ENCODE measurements at places on chromosomes 6 and 20.

DNA sequence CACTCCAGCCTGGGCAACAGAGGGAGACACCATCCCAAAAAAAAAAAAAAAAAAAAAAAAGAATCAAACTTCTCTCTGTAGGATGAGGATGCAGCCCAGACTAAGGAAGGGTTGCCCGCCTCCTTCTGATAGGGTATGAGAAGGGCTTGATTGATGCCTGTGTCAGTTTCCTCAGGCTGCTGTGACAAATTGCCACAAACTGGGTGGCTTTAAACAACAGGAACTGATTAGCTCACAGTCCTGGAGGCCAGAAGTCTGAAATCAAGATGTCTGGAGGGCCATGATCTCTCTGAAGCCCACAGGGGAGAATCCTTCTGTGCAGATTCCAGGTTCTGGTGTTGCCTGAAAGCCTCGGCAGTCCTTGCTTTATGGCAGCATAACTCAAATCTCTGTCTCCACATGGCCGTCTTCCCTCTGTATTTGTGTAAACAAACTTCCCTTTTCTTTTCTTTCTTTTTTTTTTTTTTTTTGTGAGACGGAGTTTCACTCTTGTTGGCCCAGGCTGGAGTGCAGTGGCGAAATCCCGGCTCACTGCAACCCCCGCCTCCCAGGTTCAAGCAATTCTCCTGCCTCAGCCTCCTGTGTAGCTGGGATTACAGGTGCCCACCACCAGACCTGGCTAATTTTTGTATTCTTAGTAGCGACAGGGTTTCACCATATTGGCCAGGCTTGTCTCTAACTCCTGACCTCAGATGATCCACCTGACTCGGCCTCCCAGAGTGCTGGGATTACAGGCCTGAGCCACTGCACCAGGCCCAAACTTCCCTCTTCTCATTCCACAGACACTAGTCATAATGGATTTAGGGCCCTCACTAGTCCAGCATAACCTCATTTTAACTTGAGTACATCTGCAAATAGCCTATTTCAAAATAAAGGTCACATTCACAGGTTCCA is 11.2 kb upstream of the CDK19 start:
- DNase-seq = no peak

GRCh38 chr20:52160049-52160570 is 31.5 kb downstream of the ZFP64 start:
- no peak for DNase-seq

DNA sequence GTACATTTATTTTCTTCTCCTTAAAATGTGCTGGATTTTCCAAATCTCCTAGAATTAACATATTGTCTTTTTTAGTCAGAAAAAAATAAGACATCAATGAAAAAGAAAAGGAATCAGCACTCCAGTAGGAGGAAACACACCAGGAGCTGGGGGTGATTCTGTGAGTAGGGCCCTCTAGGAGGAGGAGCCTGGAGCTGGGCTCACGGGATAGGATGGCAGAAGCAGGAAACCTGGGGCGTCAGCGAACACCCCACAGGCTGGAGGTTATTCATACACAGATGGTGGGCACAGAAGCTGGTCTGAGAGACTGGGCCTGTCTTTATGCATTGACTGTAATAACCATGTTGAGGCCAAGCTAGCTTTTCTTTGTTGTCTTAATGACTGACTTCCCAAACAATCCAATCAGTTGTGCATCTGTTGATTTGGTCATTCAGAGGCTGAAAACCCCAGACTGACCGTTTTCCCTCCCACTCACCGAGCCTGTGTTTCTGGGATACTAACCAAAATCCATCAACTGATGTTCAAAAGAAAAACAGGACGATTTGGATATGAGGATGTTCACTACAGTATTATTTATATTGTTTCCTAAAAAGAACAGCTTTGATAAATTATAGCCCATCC is 53.1 kb downstream of the CPNE5 start:
- no peak for DNase-seq

GRCh38 chr6:56595490-56596122 is 47.1 kb downstream of the DST start:
- DNase-seq = peak; percentile 32

GRCh38 chr6:137846772-137847313 is 20.2 kb upstream of the TNFAIP3 start:
- no peak for DNase-seq

DNA sequence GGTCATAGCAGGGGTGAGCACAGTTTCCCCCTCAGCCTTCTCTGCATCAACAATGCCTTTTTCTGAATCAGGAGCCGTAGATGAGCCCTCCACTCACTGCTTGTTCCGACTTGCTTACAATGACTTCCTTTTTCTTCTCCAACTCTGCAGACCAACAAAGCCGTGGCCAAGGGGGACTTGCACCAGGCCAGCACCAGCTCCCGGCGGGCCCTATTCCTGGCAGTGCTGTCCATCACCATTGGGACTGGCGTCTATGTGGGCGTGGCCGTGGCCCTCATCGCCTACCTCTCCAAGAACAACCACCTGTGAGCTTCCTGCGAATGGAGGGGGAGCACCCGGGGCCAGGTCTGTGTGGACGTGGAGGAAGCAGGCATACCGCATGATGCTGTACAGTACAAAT is 195.8 kb downstream of the SYNDIG1 start:
- DNase-seq = no peak

DNA sequence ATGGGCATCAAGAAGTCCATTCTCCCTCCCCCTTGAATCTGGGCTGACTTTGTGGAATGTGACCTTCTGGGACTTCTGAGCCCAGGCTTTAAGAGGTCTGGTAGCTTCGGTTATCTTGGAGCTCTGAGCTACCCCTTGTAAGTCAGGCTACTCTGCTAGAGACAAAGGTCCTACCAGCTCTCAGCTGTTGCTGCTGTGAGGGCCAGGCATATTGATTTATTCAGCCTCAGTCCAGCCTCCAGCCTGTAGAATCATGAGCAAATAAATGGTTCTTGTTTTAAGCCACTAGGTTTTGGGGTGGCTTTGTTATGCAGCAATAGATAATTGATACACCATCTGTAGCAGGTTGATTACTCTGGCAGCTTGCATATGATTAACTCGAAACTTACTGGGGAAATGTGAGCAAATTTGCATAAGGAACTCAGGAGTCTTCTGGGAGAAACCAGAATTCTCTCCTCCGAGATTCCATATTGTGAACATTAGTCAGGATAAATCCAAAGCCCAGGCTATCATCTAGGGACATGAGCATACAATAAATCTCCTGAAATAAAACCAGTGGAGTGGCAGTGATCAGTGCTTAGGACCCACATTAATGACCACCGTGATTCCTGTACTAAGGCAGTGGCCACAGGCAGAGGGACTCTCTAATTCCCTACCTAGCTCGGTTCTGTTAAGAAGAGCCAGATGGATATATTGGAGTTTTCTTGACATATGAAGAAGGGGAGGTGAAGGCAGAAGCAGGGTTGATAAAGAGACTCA is 336.1 kb downstream of the CDC5L start:
- DNase-seq = no peak

DNA sequence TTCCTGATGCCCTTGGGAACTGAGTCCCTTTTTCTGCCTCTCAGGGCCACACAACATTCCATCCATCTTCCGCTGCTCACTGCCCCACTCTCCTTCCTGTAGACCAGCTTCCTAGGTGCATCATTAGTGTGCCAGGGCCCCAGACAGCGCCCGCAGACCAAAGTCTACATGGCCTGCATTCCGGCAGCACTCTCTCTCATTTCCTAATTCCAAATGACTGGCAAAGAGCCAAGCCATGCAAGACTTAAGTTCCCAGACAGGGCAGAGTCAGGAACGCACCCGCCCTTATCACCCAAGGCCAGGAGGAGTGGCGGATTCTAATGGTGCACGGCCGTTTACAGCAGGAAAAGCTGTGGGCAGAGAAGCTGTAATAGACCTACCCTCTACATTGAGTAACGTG is 159.8 kb upstream of the ARID1B start:
- DNase-seq = no peak

GRCh38 chr6:31497531-31498476 is at the start of gene MICB:
TSS of gene MICB (plus strand) at chr6:31498145. CDS start at chr6:31498194, 49 bp downstream.
- DNase-seq = peak; percentile 84

GRCh38 chr20:33067806-33068205 is 11.6 kb upstream of the BPIFB4 start:
- no peak for DNase-seq

GRCh38 chr20:59015812-59016711 is 3.2 kb upstream of the TUBB1 start:
- DNase-seq = no peak

GRCh38 chr6:142419071-142419470 is 117.3 kb downstream of the ADGRG6 start:
- DNase-seq = no peak

DNA sequence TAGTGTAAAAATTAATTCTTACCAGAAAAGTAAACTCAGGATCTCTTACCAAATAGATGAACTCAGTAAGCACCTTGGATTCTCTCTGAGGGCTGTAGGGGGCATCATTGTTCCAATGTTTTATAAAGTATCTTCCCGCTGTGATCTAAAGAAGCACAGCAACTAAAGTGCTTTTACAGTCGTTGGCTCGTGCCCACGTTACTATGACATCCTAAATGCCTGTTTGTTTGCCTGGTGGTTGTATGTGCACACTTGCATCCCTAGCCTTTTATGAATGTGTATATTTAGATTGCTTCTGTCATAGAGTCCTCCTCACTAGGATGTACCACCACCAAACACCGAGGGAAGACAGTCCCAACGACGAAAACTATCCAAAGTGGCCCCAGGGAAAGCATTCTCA is 34.5 kb downstream of the SLX4IP start:
- peak; percentile 38 for DNase-seq

DNA sequence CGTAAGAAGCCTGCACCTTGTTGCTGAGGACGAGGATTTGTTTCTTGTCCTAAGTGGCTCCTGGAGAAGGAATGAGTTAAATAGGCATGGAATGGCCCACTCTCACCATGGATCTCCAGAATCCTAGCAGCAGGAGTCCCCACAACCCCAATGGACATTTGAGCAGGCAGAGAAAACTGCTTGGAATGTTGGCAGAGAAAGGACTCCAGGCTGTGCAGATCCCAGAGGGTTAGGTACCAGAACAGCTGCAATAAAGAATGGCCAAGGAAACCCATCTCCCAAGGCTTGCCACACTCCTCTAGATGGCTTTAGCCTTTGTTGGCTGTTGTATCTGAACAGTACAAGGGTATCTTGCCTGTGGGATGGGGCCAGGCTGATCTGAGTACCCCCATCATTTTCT is 1415.7 kb upstream of the ADGRB3 start:
- DNase-seq = no peak

- no peak for DNase-seq
Measured at GRCh38 chr6:27478141-27478705, 5.3 kb upstream of the ZNF184 start.

DNA sequence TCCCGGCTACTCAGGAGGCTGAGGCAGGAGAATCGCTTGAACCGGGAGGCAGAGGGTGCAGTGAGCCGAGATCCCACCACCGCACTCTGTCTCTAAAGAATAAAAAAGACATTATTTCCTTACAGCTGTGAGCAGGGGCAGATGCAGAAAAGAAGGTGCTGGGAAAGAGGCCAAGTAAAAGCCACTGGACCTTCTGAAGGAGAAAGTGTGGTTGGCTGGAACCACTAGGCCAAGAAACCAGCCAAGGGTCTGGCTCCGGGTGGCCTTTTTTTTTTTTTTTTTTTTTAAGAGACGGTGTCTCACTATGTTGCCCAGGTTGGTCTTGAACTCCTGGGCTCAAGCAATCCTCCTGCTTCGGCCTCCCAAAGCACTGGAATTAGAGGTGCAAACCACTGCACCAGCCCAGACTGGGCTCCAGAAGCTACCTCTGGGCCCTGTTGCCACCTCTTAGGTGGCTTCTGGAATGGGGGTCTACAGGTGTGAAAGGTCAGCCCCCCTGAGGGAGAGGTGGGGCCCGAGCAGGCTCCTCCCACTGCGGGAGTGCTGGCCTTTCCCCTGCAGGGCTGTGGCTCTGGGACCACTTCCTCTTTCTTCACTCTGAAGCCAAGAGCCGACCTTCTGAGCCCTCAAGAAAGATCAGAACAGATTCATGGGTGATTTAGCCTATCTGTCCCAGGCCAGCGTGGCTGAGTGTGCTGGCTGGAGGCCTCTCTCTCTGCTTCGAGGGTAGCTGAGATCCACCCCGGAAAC is at the start of gene FGD2:
Gene FGD2 (plus strand): TSS at position 595 of the 750 bp plus-strand sequence. CDS start 163 bp downstream, outside the sequence.
- DNase-seq = no peak

- no peak for DNase-seq
Measured at GRCh38 chr20:8740265-8740664, 328.6 kb upstream of the PLCB4 start.

DNA sequence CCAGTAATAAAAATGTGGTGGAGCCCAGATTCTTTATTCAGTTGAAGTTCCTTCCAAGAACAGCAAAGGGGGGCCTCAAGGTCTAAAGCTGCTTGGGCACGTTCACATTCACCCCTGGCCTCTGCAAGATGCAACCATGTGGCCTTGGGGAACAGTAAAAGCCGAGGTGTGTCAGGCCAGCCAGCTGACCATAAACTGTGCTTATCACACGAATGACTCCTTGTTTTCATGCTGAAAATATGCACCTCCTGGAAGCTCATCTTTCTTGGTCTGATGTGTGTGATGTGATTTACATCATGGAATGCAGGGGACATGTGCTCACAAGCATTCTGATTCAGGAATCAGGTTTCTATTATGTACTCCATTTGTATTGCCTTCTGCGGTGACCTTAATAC is 211.6 kb upstream of the MARCKS start:
- no peak for DNase-seq

DNA sequence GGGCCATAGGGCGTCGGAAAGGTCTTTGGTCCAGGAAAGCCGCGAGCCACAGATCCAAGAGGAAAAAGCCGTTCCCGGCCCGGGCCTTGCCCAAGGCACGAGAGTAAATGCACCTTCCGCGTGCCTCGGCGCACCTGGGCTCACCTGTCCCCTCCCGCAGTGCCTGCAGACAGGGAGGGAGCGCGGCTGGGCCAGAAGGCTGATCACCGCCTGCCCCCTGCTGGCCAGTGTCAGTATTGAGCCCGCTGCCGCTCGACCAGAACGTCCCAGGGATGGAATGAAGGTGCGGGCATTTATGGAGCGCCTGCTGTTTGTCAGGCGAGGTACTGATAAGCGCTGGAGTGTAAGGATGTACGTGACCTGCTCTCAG is 679 bp upstream of the LPIN3 start:
- DNase-seq = peak; percentile 79

GRCh38 chr6:29653452-29654038 is 3.3 kb upstream of the MOG start:
- DNase-seq = peak; percentile 71

All from CD4-positive, alpha-beta T cell treated with Interleukin-15 for 4 hours (primary cell).